Panc1 (cell line): ENCODE measurements at places on chromosomes 3 and 15.

DNA sequence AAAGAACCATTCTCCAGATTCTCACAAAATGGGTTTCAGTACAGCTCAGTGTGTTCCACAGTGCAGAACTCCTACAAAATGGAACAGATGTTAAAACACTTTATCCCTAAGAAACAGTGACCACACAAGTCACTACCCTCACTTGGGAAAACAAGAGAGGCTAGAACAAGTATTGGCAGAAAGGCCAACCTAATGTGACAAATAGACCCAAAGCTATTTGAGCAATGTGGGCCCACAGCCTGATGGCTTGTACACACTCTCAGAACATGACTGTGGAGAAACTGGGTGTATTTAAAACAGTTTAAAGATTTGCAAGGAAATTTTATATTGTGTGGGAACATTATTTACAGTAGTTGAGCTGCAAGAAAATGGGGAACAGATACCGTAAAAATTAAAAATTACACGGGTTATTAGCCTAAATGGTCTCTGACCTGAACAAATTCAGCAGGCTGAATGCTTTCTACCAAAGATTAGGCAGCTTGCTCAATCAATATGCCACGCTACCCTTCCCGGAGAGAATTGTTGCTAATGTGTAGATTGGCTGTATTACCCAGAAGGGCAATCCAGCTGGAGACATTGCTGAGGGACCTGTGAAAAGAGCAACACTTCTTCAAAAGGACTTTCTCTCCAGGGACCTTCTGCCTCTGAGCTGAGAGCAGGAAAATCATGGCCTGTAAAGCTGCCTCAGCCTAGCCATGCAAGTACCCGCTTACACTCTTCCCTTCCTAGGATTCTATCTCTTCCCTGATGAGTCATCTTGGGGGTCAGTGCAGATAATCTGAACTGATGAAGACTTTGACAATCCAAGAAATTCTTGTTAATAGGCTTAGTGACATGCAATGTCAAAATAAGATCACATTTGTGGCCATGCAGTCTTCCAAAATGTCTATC lies 97.1 kb downstream of the STRIT1 start:
- DNase-seq = no peak

GRCh38 chr3:109155828-109156227 lies 19.3 kb downstream of the C3orf85 start:
- no peak for DNase-seq

DNA sequence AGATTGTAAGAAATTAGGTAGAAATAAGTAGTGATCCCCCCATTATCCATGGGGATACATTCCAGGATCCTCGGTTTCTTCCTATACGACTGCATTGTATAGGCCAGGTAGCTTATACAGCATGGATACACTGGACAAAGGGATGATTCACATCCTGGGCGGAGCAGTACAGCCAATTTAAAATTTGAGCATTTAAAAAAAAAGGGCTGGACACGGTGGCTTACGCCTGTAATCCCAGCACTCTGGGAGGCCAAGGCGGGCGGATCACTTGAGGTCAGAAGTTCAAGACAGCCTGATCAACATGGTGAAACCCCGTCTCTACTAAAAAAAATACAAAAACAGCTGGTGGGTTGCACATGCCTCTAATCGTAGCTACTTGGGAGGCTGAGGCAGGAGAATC lies 976 bp upstream of the ARGFX start:
- no peak for DNase-seq

DNA sequence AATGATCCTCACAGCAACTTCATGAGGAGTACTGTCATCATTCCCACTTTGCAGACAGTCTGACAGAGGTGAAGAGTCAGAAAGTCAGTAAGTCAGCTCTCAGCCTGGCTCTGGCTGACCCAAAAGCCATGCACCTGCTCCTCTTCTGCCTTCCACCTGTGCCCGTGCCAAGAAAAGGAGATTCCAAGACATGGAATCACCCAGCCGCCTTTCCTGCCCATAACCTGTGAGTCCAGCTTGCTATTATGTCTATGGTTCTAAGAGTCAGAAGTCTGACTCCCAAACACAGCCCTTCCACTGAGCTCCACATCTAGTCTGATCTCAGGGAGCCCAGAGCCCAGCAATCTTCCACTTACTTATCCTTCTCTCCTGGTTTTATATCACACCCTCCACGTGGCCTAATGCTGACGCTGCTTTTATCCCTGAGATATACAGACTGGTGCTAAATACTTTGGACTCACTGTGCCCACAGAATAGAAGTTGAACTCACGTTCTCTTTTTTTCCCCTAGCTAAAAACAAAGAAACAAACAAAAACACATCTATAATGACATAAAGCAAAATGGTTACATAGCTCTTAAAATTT lies 66.0 kb downstream of the PLD1 start:
- no peak for DNase-seq

- no peak for DNase-seq
Measured at GRCh38 chr3:34360713-34361112, 562.3 kb downstream of the PDCD6IP start.

- DNase-seq = no peak
Measured at GRCh38 chr15:75682181-75683135, 30.2 kb downstream of the CSPG4 start.

DNA sequence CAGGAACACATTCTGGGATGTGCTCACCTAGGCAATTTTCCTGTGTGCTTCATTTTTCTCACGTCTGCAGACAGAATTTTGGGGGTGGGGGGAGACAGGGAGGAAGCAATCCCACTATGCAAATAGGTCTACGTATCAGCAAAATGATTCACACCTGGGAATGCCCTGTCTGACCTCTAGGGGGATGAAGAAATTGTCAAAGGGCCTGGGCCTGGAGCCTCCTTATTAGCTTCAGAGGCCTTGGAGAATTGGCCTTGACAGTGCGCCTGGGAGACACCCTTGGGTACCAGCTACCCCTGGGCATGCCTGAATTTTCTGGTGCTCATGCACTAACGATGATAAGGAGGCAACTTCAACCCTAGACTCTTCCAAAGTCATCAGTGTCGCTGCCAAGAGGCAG lies 207.5 kb downstream of the CADPS start:
- no peak for DNase-seq

- no peak for DNase-seq
Measured at GRCh38 chr3:130866327-130866726, 27.6 kb upstream of the ATP2C1 start.

GRCh38 chr3:127925384-127925783 lies 10.4 kb downstream of the KBTBD12 start:
- DNase-seq = no peak

DNA sequence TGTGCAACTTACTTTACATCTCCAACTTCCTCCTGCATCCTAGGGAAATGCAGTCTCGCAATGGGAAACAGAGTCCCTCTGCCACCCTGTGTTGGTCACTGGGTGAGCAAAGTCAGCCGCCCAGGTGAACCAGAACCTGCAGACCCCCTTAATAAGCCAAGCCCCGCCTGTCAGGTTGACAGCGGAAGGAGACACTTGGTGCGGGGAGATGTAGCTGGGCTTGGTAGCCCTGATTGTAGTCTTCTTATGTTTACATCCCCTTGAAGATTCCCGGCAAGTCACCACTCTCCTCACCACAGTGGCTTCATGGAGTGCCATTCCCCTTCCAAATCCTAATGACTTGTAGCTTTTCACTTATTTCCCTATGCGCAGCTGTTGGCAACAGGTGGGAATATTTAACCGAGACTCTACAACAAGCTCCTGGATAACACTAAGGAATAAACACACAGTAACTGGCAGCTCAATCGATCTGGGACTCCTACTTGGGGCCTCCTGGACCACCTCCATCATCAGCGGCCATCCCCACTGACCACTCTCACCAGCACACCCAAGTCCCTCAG lies 17.7 kb upstream of the CLSTN2 start:
- DNase-seq = no peak

GRCh38 chr3:194766845-194767244 lies 81.2 kb downstream of the FAM43A start:
- DNase-seq = no peak

- no peak for DNase-seq
Measured at GRCh38 chr3:184757022-184757651, 45.3 kb upstream of the MAGEF1 start.

DNA sequence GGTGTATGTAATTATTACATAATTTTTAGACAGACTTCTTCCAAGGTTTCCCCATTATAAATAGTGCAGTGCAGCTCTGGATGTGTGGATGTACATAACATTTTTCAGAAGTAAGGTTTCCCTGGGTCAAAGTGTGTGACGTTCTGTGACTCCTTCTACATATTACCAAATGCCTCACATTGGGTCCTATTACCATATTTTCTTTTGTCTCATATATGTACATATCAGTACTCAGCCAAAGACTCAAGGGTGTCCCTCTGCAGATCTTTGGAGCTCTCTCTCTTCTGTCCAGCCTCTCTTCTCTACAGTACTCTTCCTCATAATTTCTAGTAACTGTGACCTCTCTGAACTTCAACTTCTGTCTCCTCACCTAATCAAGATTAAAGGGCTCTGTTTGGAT lies 31.3 kb upstream of the PEX5L start:
- no peak for DNase-seq

GRCh38 chr3:100880072-100880471 lies 113.1 kb downstream of the ABI3BP start:
- DNase-seq = no peak

- no peak for DNase-seq
Measured at GRCh38 chr3:61960976-61961375, 399.6 kb downstream of the PTPRG start.

DNA sequence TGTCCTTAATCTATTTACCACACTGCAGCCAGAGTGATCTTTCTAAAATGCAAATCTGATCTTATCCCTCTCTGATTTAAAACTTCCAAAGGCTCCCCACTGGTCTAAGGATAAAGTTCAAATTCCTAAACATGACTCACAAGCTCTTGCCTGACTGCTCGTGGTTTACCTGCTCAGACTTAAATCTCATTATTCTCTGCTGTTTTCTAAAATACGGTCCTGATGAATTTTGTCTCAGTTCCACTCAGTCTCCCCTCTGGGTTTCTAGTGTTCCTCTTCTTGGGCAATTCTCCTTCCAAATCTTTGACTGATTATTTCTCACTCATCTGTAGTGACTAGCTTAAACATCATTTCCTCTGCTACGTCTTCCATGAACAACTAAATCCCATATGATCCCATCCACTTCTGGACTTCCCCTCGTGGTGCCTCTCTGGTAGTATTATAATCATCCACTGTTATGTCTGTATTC lies 108.3 kb downstream of the P3H2 start:
- peak; percentile 83 for DNase-seq

GRCh38 chr15:76033438-76033837 lies 21.2 kb upstream of the NRG4 start:
- DNase-seq = no peak

DNA sequence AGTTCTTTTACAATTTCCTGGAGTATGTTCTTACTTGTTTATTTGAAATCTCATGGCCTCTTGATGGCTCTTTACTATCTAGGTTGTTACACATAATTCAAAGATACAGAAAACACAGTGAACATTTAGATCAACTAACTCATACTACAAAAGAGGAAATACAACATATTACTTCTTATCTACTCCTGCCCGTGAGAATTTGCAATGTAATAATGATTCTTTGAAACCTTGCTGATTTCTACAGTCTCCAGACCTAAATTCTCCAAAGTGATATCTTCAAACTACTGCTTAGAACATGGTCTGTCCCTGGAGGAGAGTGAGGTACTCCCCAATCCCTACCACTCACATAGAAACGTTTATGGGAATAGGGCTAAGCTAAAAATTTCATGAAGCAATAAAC lies 29.9 kb upstream of the GOLGA8B start:
- no peak for DNase-seq

GRCh38 chr3:18097473-18097872 lies 327.7 kb downstream of the SATB1 start:
- no peak for DNase-seq

- DNase-seq = no peak
Measured at GRCh38 chr15:82129149-82129692, 83.4 kb upstream of the MEX3B start.

DNA sequence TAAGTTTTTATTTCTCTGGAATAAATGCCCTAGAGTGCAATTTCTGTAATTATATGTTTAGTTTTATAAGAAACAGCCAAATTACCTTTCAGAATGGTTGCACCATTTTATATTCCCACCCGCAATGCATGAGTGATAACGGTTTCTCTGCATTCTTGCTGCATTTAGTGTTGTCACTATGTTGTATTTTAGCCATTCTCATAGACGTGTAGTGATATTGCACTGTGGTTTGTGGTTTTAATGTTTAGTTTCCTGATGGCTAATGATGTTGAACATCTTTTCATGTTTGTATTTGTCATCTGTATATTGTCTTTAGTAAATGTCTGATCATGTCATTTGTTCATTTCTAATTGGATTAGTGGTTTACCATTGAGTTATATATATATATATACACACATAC lies 73.0 kb upstream of the GOLIM4 start:
- no peak for DNase-seq

- DNase-seq = no peak
Measured at GRCh38 chr3:44337248-44337785, 1.2 kb upstream of the TCAIM start.

DNA sequence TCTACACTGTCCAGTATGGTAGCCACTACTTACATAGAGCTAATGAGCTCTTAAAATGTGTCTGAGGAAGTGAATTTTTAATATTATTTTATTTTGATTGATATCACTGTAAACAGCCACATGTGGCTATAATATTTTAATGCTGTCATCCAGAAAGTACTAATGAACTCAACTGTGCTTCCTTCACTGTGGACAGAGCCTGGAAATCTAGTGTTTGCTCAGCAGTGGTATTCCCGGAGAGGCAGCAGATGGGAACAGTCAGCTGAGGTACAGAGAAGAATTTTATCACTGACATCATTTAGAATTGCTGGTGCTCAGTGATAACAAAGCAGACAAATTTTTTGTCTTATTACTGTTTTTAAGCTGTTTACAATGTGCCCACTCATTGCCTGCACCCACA lies 68.7 kb upstream of the ACP3 start:
- DNase-seq = no peak

GRCh38 chr3:99902091-99902490 lies 84.4 kb downstream of the CMSS1 start:
- DNase-seq = no peak

DNA sequence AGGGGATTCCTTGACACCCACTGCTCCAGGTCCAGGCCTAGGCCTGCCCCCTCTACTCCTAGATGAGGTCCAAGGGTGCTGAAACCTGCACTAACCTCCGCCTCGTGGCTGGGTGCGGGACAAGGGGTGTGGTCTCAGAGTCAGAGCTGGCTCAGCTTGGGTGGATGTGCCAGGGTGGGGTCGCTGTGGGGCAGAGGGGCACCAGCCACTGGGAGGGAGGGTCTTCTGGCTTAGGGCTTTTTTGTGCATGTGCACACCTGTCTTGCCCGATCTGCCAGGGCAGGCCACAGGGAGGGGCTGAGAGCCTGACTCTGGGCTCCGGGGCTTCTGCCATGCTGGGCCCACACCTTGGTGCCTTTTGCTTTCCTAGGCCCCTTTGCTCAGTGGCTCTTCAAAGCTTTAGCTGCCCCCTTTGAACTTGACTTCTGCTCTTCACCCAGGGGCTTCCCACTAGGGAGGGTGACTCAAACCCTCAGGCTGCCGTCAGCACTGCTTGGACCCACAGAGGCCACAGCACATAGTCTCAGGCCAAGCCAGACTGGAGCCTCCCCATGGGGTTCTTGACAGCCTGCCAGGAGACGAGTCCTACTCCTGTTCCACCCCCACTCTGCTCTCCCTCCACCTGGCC lies 73.0 kb downstream of the KLF13 start:
- no peak for DNase-seq
